Esophagus squamous epithelium (tissue), 5 donors: ENCODE measurements at places on chromosomes 7 and 10.

DNA sequence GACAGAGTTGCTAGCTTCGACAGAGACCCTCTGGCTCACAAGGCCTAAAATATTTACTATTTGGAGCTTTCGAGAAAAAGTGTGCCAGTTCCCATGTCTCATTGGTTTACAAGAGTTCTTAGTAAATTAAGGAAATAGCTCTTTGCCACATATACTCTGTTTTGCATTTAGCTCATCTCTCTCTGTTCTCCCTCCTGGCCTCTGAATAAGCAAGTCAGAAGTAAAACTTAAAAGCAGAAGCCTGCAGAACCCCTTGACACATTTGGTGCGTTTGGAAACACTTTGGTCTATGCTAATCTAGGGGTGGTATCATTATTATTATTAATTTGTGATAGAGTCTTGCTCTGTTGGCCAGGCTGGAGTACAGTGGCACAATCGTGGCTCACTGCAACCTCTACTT lies 6.4 kb downstream of the CARD11 start:
- DNase-seq = no peak

GRCh38 chr10:68047122-68047521 lies 28.0 kb downstream of the HERC4 start:
- DNase-seq = no peak

DNA sequence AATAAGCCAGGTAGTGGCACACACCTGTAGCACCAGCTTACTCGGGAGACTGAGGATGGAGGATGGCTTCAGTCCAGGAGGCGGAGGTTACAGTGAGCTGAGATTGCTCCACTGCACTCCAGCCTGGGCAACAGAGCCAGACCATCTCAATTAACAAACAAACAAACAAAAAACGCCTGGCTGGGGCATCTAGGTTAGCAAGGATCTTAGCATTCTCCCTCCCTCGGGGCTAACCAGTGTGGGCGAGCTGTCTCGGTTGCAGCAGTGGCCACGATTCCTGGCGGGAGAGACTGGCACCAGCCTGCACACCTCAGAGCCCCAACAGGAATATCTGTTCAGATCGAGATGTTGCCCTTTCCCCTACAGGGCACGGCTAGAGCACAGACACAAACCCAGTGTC lies 91.3 kb upstream of the KCTD7 start:
- DNase-seq = no peak

GRCh38 chr10:58320351-58321049 lies 14.3 kb upstream of the UBE2D1 start:
- DNase-seq = no peak

DNA sequence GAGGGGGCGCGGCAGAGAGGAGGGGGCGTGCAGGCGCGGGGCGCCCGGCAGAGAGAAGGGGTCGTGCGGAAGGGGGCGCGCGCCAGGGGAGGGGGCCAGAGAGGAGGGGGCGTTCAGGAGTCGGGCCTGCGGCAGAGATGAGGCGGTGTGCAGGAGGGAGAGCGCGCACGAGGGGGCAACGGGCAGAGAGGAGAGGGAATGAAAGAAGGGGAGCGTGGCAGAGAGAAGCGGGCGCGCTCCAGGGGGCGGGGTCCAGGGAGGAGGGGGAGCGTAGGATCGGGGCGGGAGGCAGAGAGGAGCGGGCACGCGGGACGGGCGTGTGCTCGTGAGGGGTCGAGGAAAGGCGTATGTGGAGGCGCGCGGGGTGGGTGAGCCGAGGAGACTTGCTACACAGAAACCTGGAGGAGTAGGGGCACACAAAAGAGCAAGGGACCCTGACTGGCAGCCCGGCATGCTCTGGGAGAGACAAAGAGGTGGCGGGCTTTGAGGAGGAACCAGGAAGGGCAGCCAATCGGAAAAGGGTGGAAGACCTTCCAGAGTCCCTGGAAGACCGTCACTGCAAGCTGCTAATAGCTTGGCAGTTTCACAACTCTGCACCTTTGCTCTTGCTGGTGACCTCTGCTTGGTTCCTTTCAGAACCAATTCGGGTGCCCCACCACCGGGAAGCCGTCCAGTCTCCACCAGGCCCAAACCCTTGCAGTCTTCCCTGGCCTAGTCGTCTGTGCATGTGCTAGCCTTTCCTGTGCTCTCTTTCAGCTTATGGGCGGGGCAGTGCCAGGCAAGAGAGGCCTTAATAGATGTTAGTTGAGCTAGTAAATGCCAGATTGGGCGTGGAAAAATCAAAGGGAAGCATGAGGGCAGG lies 639 bp downstream of the DYDC2 start:
- DNase-seq = no peak

- no peak for DNase-seq
These were observed at the start of gene FGFR2 for GRCh38 chr10:121598263-121599249. TSS of gene FGFR2 (minus strand) at chr10:121598444. CDS start at chr10:121593817, 4,627 bp downstream.

DNA sequence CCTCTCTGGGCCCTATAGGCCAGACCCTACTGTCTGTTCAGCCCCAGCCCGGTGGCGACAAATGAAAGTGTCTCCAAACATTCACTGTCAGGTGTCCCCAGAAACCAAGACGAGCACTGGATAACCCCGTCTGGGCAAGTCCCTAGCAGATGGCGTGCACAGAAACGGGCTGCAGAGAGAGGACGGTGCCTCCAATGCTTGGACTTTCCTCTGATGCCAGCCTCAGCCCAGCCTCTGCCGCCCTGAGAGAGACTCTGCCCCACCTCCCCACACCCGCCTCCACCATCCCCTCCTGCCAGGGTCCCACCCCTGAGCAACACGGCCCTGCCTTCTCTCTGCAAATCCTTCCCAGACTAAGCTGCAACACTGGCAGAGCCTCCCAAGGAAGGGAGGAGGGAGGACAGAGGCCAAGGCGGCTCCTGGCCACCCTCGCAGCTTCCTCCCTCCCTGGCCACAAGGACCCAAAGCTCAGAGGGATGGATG lies 7.4 kb upstream of the LFNG start:
- no peak for DNase-seq

- no peak for DNase-seq
These were observed 228.8 kb upstream of the FAM3C start for GRCh38 chr7:121624958-121625357.

- no peak for DNase-seq
These were observed 13.3 kb upstream of the FAM180A start for GRCh38 chr7:135761751-135762488.

DNA sequence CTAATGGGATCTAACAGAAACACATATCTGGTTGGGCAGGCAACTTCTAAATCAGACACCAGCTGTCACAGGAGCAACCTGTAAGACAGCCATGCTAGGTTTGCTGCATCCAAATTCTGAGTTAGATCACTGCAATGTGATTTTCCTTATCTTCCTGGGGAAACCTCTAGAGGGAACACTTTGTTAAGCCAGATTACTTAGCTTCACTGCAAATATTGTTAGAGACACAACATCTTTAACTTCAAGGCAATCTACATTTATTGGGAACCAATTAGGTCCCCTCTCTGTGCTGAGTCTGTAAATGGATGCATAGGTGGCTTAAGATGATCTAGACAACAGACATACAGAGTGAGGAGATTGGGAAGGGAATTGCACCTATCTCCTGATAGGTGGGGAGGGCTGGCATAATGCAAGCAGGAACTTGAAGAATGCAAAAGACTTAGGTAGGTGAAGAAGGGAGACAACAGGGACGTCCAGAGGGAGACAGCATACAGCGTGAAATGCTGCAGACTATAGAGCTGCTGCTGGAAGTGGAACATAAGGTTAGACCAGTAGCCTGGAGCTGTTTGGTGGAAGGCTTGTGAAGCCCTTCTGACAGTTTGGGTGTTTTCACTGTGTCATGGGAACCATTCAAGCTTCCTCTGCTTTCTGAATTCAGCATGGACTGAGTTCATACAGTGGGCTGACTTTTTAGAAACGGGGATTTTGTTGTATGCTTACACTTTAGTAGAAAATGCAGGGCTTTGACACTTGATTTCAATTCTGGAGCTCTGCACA lies 109.8 kb upstream of the ELMO1 start:
- DNase-seq = no peak

DNA sequence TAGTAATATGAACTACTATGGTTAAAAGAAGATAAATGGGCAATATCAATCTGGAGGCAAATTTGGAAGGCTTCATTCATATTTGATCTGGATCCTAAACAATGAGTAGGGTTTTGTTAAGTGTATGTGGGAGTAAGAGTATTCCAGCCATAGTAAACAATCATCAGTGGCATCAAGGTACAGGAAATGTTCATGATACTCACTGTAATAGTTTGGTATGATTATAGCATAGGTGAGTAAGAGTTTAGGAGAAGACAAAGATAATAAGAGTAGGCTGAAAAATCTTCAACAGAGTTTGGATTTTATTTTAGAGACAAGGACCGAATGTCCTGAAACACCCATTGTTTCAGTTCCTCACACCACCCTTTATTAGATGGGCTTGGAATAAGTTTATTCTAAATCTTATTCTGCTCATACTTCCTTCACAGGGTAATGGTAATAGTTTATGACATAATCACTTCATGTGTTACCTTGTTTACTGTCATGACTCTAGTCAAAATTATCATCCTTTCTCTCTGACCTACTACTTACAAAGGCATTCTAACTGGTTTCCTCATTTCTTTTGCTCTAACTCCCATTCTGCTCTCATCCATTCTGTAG lies 38.9 kb downstream of the BRAF start:
- DNase-seq = no peak

DNA sequence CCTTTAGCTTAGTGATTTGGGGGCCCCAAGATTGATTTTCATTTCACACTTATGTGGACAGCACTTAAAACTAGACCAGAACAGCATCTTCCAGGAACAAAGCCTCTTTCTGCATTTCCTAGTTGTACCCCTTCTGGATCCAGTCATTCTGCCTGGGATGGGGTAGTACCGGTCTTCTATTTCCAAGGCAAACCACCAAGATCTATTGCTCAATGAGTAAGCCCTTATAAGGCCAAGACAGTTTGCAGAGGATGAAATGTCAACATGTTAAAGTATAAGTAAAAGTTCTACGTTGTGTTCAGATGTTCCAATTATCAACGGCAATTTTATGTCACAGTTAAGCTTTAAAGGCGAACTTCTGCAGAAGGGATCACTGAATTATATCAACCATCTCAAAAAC lies 106.9 kb upstream of the ZNF746 start:
- DNase-seq = no peak

DNA sequence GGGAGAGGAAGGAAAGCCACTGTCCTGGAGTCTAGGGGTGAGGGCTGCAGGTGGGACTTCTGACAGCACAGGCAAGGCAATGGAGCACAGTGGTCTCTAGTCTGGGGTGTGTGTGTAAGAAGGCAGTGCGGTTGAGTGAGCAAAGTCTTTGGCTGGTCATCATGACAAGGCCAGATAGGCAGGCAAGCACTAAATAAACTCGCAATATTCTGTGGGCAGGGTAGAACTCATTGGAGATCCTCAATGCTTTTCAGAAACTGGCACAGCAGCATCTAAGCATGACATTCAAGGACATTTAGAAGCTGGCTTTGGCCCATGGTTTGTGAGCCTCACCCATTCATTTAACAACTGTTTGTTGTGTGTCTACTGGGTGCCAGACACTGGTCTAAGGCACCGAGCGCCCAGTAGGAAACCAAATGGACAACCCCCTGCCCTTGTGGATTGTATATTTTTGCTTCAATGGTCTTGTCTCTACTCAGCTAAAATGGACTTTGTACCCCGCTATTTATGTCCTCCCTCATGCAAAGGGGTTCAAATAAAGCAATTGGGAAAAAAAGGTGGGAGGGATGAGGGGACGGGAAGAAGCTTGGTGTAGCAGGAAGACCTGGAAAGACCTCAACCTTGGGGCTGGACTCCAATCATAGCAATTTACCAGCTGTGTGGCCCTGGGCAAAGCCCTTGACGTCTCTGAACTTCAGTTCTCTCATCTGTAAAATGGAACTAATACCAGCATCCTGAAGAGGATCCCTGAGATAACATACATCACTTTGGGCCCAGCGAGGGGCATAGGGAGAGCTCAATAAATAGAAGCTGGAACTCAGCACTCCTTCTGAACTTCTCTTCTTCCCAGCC lies 116.0 kb downstream of the NEURL1 start:
- no peak for DNase-seq

DNA sequence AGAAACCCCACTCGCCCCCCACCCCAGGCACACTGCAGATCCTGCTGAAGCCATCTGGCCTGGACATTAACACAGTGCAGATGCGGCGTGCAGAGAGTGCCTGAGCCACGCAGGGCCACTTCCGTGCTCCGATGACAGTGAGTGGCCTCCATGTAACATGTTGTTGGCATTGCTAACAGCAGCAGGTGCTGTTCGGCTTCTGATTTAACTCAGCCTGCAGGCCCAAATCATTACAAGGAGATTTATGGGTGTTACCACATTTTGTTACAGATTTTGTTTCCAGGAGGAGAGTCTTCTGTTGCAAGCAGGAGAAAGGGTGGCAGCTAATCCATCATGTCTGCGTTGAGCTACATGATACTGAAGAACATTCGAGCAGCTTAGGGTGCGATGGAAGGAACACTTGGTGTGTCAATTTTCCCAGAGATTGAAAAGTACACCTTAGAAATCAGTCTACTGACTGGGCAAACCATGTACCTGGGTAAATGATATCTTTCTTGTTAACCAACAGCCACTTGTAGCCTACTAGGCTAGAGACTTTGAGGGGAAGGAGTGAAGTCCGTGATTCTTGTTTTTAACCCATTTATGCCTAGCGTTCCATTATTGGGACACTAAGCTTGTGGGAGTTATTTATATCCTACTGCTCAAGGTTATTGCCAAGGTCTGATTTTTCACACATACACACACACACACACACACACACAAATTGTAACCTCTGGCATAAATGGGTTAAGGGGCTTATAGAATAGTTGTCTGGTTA lies 90.0 kb downstream of the JCAD start:
- no peak for DNase-seq

DNA sequence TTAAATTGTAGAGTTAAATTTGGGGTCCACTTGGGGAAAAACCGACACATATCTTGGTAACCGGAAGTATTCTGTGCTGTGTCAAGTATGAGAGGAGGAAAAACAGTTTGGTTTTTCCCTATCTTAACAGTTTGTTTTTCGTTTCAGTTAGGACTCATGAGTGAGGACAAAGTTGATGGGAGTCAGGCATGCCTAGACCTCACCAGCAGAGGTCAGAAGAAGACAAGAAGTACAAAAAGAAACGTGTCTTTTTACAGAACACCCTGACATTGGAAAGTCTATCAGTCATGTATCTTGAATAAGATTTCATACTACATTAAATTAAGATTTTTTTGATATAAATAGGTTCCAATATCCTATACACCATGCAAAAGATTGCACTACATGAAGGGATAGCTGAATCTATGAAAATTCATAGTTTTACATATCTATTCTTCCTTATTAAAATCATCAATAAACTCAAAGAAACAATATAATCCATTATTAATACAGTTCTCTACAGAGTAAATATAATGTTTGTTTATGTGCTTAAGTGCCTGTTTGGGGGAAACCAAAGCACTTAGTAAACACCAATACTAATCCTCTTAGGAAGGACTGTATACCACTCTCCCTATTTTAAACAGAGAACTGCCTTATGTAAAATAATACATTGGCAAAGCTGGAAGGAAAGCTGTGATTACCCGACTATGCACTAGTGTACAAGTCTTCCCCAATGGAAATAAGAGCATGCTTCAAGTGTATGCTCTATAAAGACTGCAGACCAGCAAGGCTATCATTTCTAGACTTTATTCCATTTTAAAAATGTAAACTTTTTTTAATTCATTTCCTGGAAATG lies 95.6 kb downstream of the USP6NL start:
- no peak for DNase-seq

GRCh38 chr7:37822946-37823345 lies 25.5 kb upstream of the NME8 start:
- DNase-seq = no peak

GRCh38 chr10:132292287-132293200 lies 15.2 kb downstream of the STK32C start:
- DNase-seq = no peak

GRCh38 chr7:159192725-159193453 lies 48.2 kb upstream of the VIPR2 start:
- DNase-seq = no peak

GRCh38 chr10:102240467-102241031 lies 763 bp downstream of the PITX3 start:
- no peak for DNase-seq
